IPS-NIHi11 (cell line): ENCODE measurements at places on chromosomes 4 and X.

DNA sequence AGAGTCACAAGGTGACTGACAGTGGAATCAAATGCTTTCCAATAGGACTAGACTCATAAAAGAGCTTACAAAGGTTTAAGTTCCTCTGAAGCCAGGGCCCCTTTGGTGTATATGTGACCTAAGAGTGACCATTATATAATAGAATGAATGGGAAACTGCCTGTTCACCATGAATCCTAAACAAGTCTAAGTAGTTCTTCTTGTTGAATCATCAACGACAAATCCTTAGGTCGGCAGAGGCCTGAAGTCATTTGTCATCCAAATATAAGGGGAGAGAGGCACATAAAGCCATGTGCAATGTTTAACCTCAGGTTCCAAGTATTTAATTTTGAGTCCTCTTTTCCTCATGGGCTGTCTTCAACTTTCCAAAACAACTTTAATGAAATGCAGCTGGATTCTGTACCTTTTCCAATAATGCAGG, 122.4 kb downstream of the RASL11B start:
- DNase-seq, result no peak

- no peak for DNase-seq
Measured at GRCh38 chr4:168480931-168481611, 779 bp upstream of the DDX60L start.

DNA sequence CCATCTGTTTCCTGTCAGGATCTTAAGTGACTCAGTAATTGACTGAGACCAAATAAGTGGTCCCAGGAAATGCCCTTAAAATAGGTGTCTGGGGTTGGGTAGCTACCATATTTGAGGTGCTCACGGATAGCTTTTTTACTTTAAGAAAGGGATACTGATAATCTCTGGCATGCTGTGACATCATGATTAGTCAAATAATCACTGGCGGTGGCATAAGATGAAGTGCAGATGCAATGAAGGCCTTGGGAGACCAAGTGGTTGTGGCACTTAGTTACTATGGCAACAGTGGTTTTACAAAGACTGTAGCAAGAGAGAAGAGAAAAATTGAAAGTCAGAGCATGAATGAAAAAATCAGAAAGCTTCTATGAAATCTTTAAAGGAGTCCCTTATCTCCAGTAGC, 114.5 kb upstream of the SLIT2 start:
- DNase-seq, result no peak

GRCh38 chr4:180827232-180828009, 1415.8 kb upstream of the TENM3 start:
- DNase-seq, result no peak

- no peak for DNase-seq
Measured at GRCh38 chr4:23837371-23837770, 52.5 kb downstream of the PPARGC1A start.

DNA sequence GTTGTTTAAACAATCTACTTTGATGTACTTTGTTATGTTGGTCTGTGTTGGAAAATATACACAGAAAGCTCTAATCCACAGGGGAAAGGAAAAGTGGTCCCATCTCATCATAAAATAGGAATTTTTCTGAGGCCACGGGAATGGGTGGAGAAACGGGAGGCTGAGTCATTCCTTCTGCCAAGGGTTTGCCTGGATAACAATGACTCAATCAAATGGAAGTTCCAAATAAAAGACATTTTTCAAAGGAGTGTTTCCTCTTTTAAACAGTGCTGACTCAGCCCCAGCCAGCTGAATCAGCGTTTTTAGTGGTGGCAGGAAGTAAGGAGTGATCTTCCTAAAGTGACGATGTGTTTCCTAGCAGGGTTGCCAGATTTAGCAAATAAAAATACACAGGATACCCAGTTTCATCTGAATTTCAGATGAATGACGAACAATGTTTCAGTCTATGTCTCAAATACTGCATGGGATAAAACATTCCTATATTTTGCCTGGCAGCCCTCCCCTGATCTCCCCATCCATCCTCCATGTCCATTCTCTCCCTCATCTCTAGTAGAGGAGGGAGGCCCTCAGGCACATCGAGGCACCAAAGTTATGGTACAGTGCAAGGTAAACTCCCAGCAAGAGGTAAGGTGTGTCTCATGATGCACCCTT, 345.4 kb upstream of the GATB start:
- DNase-seq, result no peak

DNA sequence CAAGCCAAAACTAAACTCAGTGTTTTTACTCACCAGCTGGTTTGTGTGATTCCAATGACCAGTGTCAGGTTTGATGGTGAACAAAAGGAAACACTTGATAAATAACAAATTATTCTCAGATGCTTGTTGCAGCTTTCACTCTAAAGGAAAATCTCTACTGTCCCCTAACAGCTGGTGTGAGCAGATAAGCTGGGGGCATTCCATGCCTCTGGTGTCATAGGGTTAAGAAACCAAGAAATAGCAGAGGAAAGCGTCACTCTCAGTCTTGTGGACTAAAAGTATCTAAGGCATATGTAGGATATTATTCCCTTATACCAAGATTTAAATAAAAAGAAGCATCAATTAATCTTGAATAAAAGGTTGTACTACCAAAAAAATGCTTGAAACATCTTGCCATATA, 24.3 kb downstream of the TRPC5 start:
- no peak for DNase-seq
